NCI-H510A (cell line): ENCODE measurements at places on chromosomes 1 and 21.

- DNase-seq = no peak
These were observed 49.4 kb upstream of the PARP1 start for GRCh38 chr1:226457307-226457712.

DNA sequence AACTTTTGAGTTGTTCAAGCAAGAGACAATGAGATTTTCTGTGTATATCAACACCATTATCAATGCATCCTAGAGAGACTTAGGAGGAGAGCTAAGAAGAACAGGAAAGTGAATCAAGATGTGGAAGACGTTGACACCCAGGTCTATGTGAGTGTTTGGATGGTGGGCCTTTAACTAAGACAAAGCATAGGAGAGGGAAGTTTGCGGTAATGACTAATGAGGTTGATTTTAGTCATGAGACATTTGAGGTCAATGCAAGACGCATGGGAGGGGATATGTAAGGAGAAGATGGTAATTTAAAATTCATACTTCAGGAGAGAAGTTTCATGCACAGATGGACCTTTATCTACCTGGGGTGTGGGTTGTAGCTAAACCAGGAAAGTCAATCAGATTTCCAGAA lies 269.6 kb downstream of the VAV3 start:
- no peak for DNase-seq

DNA sequence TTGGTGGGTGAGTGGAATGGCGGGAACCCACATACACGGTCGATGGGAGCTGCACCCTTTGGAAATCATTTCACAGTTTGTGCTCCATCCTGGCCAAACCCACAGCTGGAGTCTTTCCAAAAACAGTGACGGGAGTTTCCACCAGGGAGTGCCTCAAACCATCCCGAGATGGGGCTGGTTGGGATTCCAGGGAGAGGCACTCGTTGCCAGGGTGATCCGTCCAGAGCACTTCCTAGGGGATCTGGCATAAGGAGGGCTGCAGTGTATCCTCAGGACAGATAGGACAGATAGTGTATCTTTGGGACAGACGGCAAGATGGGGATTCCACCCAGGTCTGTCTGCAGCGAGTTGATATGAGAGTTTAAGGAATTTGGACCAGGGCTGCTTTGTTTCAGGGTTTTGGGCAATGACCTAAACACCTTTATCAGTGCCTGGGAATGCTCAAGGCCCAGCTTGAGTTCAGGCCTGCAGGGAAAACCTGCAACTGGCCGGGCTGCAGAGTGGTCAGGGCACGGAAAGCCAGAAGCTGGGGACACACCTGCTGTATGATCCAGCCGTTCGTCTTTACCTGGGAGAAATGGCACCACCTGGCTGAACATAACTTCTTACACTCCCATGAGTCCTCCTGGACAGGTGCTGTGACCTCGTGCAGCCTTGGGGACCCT lies 3.4 kb upstream of the POFUT2 start:
- no peak for DNase-seq

DNA sequence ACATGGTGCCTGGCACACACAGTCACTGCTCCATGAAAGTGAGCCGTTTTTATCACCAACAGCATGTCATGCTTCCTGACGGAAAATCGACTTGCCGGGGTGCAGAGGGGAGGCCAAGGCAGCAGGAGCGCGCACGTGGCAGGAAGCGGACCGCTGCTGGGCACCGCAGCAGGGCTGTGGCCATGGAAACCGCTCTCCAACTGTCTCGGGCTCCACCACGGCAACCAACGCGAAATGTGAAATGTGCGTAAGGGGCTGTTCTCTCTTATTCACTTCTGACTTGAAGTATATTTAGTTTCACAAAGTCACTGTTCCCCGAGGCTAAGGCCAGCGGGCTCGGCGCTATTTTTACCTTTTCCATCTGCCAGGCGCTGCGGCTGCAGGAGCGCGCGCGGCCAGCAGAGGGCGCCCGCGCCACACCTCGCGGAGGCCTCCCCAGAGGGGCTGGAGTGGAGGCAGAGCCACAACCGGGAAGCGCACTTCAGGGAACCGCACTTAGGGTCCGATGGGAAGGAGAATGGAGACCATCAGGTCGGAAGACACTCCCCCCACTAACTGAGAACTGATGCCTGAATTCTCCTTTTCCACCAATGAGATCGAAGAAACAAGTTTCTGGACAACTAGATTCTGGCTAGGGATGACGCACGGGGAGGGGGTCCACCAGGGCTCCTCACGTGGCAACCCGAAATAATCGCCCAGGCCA lies 19.7 kb downstream of the RCC2 start:
- peak; percentile 37 for DNase-seq

- no peak for DNase-seq
These were observed 136.9 kb downstream of the DISC1 start for GRCh38 chr1:231763456-231763855.

GRCh38 chr1:9774712-9775679 lies 48.8 kb downstream of the CLSTN1 start:
- DNase-seq = no peak

GRCh38 chr1:20323613-20323920 lies 32.9 kb downstream of the VWA5B1 start:
- DNase-seq = no peak

- peak; percentile 87 for DNase-seq
These were observed at the start of gene TEKT2 for GRCh38 chr1:36083635-36084496. Gene TEKT2 (plus strand): TSS chr1:36084094. CDS start chr1:36084922, 828 bp downstream.

DNA sequence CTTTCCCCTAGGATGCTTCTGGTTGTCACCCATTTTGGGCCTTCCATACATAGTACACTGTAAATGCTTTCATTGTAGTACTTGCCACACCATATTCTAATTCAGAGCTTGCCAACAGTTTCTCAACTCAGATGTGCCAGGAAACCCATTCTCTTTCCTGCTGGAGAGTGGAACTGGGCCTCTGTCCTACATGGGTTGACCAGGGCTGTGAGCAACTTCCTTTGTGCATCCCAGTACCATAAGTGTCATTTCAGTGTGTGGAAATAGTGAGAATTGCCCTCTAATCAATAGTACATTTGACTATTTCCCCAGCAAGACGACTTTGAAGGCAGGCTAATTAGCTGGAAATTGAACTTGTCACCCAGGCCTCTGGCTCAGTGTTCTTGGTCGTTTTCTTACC lies 74.8 kb downstream of the MTR start:
- no peak for DNase-seq

GRCh38 chr1:100483230-100483629 lies 54.7 kb upstream of the GPR88 start:
- no peak for DNase-seq

DNA sequence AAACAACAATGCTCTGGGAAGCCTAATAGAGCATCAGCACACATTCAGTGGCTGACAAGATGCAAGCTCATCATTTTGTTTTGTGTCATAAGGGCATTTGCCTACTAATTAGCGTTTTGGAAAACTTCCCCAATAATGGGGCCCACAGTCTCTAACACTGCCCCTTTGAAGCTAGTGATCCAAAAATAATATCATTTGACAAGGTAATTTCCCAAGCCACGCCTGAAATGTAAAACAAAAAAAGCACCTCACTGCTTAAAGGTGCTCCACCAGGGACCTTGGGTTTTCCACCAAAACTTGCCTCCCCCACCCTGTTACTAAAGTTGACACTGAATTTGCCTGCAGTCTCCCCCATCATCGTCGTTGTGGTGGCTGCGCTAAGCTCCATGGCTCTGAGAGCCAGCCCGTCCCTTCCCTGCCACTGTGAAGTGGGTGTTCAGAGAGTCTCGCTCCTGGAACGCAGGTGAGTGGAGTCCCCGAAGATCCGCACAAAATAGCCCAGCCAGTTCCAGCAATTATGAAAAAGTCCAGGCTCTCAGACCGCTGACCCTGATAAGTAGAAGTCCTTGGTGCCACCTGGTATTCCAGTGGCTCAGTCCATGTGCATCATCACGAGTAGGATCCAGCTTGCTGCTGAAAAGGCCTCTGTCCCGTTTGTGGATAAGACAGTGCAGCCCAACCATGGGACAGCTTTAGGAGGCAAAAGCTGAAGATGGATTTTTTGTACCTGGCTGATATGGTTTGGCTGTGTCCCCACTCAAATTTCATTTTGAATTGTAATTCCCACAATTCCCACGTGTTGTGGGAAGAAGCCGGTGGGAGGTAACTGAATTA lies 52.2 kb downstream of the RAB3GAP2 start:
- no peak for DNase-seq

GRCh38 chr1:179016706-179017382 lies 8.8 kb upstream of the FAM20B start:
- no peak for DNase-seq

DNA sequence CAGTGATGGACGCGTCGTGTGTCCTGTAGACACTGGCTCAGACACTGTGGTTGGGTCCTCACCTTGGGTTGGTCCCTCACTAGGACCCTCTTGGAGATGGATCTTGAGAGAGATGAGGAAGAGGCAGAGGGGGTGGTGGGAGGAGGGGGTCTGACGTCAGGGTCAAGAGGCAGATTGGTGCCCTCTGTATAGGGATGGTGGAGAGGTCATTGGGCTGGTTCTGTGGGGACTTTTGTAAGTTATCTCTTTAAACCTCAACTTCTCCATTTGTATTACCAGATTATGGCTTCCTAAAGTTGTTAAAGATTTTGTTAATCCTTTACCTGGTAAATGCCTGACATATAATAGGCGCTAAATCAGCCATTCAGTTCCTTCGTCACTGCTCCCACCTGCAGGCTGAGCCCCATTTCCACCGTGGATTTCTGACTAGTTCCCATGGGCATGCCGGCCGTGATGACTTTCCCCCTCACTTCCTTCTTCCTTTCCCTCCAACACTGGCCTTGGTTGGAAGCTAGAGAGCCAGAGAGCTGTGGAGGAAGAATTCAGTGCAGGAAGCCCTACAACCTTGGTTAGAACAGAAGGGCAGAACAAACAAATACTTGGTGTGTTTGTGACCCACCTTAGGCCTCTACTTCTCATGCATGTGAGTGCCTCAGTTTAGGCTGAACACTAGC lies 8.6 kb downstream of the H6PD start:
- no peak for DNase-seq

GRCh38 chr21:46543306-46543705 lies 61.6 kb downstream of the S100B start:
- DNase-seq = no peak

- no peak for DNase-seq
These were observed 5.7 kb downstream of the MT1HL1 start for GRCh38 chr1:236998546-236998945.

GRCh38 chr1:85022700-85023099 lies 25.6 kb downstream of the MCOLN3 start:
- no peak for DNase-seq

GRCh38 chr1:39431927-39432326 lies 59.5 kb upstream of the BMP8A start:
- DNase-seq = no peak

GRCh38 chr1:76830373-76830772 lies 36.9 kb upstream of the ST6GALNAC5 start:
- no peak for DNase-seq

- DNase-seq = no peak
These were observed 98.6 kb upstream of the KRTAP19-8 start for GRCh38 chr21:31136891-31137290.

- no peak for DNase-seq
These were observed 7.6 kb downstream of the AGPAT3 start for GRCh38 chr21:43872531-43873197.

GRCh38 chr1:39761557-39762260 lies 9.4 kb downstream of the OXCT2 start:
- DNase-seq = peak; percentile 98

DNA sequence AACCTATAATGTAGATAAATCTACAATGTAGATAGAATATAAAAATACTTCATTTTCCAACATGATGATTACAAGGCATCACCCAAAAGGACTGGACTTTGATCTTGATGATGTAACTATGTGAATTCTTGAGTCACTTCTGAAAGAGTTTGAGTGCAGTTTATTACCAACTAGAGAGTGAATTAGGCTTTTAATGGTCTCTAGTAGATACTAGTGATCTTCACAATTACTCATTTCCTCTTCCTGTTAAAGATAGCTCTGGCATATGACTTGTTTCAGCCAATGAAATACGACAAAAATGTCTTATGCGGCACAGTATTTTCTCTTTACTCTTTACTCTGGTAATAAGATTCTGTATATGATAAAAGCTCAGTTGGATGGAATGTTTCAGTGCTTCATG lies 1588.1 kb upstream of the B3GALT2 start:
- DNase-seq = no peak

DNA sequence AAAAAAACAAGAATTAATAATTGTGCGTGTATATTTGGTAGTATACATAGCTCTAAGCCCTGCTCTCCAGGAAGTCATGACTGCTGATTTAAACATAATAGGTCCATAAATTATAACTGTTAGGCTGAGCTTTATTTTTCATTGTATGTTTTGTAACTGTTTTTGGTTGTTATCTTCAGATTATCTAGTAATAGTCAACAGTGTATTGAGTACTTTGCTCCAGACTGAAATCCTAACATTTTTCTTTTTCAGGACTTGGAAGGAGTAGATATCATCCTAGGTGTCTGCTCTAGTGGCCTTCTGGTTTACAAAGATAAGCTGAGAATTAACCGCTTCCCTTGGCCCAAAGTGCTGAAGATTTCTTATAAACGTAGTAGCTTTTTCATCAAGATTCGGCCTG lies 90.9 kb downstream of the TMEM200B start:
- DNase-seq = no peak

DNA sequence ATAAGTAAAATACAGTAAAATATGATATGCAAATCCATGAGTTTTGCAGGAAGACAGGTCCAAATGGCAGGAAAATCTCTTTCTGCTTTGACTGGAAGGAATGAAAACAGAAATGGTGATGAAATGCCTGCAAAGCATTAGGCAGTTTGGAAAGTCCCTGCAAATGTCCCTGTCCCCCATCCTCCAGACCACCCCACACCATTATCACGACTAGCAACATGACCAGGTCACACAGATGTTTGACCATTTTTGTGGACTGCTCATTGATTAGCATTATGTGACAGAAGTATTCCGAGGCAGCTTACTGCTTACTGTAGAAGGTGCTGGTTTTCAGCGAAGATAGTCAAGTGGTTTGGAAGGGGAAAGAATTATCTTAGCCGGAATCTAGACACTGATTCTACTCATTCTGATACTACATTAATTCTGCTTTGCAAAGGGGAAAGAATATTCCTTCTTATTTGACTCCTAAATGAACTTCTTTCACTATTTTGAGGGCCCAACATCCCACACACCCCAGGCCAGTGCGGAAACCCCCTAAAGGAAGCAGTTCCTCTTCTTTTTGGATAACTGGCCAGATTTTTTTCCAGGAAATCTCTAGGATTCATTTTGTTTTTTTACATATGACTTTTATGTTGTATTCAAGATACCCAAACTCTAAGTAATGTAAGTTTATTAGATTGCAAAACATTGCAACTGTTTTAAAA lies 9.5 kb upstream of the CR2 start:
- DNase-seq = no peak

- DNase-seq = no peak
These were observed 24.9 kb downstream of the ZNF281 start for GRCh38 chr1:200384818-200385390.

DNA sequence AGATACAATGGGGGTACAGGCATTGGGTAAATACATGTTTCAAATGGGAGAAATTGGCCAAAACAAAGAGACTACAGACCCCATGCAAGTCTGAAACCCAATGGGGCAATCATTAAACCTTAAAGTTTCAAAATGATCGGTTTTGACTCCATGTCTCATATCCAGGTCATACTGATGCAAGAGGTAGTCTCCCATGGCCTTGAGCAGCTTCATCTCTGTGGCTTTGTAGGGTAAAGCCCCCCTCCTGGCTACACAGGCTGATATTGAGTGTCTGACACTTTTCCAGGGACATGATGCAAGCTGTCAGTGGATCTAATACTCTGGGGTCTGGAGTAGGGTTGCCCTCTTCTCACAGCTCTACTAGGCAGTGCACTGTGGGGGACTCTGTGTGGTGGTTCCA lies 286.1 kb downstream of the LRRIQ3 start:
- DNase-seq = no peak
